ENCODE measurements at places on chromosomes 5 and 9.

DNA sequence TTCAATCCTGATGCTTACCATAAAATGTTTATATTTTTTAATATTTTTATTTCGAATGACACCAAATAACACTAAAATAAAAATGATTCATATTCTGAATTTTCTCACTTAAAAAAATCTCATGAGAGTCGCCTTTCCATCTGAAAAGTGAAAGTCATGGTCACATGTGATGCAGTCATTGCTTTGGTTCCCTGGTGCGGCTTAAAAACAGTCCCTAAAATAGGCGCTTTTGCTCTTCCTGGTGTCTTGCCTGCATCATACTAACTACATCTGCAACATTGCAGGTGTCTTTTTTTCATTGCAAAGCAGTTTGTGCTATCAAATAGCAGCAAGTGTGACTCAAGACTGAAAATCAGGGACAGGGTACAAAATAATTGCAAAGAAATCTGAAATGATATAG lies 185.2 kb upstream of the NREP start:
- no peak for DNase-seq

DNA sequence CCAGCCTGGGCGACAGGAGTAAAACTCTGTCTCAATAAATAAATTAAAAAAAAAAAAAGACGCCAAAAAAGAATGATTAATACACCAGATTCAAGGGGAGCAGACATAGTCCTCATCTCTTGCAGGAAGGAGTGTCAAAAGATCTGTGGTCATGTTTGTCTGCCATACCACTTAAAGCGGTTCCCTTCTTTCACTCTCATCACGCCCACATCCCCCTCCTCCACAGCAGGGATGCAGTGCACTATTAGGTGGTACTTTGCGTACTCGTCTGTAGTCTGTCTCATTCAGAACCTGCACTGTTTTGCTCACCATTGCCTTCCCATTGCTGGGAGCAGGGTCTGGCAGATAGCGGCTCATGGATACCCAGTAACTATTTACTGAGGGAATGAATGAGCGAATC lies 11.2 kb downstream of the CDHR2 start:
- DNase-seq, result no peak

DNA sequence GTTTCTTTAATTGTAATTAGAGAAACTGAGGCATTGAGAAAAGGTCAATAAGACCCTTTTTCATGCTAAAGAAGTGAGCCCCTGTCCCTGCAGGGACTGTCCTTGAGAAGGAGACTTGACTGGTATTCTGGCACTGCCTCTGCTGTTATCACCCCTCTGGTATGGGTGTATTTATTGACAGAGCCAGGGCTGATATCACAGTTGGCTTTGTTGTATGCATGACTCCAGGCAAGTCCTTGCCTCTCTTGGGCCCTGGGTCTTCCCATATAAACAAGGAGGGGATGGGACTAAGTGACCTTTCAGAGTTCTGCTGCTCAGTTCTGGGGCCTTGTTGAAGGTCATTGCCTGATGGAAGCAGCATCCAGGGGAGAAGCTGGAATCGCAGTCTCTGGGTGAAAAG lies 71.8 kb upstream of the PPARGC1B start:
- no peak for DNase-seq

- DNase-seq, result no peak
These were observed 61.0 kb upstream of the ADAMTS19 start for GRCh38 chr5:129399069-129399468.

GRCh38 chr5:143554187-143554717 lies 150.8 kb upstream of the NR3C1 start:
- no peak for DNase-seq

DNA sequence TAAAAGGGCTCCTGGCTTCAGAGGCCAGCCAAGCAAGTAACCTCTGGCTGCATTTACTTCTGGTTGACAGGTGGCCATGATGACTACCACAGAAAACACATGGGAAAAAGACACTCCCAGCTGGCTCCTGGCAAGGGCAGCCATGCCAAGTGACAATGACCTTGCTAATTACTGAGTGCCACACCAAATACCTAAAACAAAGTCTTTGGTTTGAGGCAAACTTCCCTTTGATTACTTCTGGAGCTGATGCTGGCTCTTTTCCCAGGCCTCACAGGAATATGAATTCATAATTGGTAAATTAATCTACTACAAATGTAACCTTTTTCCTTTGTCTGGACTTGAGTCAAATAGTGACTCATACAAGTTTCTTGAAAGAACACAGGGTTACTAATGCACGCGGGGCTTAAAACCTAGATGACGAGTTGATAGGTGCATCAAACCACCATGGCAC lies 61.0 kb downstream of the LPAR1 start:
- no peak for DNase-seq

DNA sequence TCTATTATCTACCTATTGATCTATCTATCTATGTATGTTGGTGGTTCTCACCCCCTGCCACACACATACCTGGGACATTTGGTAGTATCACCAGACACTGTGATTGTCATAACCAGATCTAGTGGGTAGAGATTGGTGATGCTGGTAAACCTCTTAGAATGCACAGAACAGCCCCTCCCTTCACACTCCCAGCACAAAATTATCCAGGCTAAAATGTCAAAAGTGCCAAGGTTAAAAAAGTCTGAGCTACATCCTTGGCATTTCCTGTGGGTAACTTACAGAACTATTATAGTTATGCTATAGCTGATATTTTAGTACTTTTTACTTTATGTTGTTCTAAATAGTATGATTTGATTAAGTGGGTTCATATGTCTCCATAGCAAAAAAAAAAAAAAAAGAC lies 151.0 kb downstream of the FER start:
- DNase-seq, result no peak

DNA sequence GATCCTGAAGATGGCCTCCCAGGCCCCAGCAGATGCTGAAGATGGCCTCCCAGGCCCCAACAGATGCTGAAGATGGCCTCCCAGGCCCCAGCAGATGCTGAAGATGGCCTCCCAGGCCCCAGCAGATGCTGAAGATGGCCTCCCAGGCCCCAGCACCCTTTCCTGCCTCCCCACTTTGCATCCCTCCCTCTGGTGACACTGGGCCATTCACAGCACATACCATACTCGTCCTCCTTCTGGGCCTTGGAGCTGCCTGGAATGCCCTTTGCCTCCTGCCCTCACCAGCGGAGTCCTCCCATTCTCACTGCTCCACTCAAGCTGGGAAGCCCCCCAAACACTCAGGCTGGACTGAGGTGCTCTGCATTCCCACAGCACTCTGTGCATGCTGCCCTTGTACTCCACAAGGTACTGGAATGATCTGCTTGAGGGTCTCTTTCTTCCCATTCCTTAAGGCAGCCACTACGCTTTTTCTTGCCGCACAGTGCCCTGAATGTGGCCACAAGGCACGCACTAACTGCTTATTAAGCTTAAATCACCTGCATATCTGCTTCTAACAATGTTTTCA lies 550.0 kb downstream of the BNC2 start:
- no peak for DNase-seq

DNA sequence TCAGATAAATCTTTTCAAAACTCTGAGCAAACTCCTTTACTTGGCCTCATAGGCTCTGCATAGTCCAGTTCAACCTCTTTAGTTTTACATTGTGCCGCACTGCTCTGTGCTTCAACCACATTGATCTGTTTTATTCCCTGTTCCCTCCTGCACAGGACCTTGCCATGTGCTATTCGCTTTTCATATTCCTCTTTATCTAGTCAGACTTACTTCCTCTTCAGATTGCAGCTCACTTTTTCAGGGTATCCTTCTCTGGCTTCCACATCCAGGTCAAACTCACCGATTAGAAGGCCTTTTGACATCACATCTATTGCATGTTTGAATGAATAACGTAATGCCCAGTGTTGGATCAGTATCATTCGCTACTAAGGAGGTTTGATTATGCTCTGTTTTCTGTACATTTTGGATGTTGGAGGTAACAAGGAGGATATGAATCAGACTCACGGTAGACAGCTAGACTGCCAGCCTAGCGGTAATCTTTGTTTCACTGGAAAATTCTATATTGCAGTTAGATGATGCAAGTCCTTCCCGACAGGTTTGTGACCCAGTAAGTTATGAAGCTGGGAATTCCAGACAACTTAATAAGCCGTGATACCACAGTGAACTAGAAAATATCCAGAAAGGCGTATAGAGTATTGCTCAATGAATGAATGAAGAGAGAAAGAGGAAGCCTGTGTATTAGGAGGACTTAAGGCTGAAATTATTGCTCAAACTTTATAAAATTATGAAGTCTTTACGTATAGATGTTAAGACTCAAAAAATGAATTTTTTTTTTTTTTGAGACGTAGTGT lies 65.7 kb downstream of the IQGAP2 start:
- no peak for DNase-seq

- no peak for DNase-seq
These were observed 77.2 kb downstream of the HMGCR start for GRCh38 chr5:75414241-75414640.

- no peak for DNase-seq
These were observed 476.1 kb upstream of the ACO1 start for GRCh38 chr9:31908158-31908890.

- DNase-seq, result peak; percentile 65
These were observed 158.1 kb downstream of the C9orf152 start for GRCh38 chr9:110049699-110050450.

- no peak for DNase-seq
These were observed 157.5 kb downstream of the MACROH2A1 start for GRCh38 chr5:135241536-135241935.

DNA sequence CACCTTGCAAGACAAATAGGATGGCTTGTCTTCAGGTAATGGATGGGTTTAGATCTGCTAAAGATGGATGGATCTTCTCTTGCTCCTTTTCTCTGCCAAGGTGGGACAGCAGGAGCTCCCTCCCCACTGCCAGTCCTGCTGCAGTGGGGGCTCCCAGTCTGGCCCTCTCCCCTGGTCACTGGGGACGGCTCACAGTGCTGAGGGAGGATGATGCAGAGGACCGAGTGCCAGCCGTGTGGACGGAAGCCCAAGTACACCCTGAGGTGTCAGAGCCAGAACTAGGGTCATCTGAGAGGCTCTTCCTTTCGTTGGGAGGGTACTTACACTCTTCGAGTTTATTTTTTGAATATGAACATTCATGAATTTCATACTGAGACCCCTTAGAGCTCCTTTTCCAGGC lies 5.7 kb downstream of the CCDC69 start:
- no peak for DNase-seq

GRCh38 chr9:111598733-111599091 lies 735 bp downstream of the PTGR1 start:
- DNase-seq, result no peak

Data from activated naive CD4-positive, alpha-beta T cell treated with anti-CD3 and anti-CD28 coated beads, Interleukin-2, amount 50 U/mL, for 72 hours (primary cell).